ENCODE measurements at places on chromosomes 5 and 9.
A peak's percentile ranks its signal among the peaks of the same experiment; 100 is the strongest.

DNA sequence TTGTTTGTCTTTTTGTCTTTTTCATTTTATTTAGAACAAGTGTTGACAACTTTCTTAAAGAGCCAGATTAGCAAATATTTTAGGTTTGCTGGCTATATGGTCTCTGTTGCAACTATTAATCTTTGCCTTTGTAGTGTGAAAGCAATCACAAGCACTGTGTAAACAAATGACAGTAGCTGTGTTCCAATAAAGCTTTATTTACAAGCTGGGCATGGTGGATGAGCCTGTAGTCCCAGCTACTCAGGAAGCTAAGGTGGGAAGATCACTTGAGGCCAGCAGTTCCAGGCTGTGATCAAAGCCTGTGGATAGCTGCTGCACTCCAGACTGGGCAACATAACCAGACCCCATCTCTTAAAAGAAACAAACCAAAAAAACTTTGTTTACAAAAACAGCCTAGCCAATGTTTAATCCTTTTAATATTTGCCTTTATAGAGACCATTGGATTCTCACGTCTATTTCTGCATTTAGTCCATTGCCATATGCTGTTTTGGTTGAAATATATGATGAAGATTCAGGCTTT lies 2.5 kb downstream of the C5orf22 start:
- DNase-seq = no peak

DNA sequence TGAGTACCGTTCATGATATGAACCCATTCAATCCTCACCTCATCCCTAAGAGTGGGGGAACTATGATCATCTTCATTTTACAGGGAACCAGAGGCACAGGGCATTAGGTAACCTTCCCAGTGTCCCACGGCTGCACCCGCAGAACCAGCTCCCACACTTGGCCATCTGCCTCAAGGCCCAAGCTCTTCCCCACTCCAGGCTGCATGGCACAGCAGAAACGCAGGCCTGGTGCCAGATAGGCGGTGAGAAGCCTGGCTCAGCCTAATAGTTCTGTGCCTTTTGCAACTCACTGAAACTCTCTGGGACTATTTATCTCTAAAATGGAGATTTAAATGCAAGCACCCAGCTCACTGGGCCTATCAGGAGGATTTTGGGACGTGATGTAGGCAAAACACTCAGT lies 90.8 kb upstream of the ZNF618 start:
- no peak for DNase-seq

- no peak for DNase-seq
Observed at GRCh38 chr9:20508242-20508641, 114.1 kb downstream of the MLLT3 start.

DNA sequence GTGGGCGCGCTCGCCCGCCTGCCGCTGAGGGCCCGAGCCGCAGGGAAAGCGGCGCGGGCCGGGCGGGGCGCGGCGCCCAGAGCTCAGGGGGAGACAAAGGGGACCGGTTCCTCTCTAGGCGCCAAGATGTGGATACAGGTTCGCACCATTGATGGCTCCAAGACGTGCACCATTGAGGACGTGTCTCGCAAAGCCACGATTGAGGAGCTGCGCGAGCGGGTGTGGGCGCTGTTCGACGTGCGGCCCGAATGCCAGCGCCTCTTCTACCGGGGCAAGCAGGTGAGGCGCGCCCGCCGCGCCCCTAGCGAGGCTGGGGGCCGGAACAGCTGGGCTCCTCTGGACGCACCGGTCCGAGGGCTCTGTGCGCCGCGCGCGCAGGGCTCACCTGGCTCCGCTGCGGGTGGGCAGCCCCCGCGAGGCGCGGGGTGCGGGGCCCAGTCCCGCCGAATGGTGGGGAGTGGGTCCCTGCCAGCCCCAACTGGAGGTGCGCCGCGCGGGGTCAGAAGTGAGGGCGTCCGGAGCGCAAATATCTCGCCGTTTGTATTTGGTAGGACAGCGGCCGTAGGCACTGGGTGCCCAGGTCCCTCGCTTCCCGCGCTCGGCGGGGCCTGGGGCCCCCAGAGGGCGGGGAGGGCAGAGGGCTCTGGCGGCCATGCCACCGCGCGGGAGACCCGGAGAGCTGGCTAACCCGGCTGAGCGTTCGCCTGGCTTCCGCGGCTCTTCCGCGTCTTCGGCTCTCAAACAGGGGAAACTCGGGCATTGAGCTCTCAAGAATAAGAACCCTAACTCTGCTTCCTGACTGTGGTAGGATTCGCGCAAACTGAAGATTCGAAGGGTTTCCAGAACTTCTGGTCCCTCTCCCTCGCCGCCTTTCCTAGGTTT lies 607 bp downstream of the UHRF2 start:
- no peak for DNase-seq

GRCh38 chr9:108270051-108270450 lies 585.7 kb downstream of the ACTL7B start:
- DNase-seq = no peak

DNA sequence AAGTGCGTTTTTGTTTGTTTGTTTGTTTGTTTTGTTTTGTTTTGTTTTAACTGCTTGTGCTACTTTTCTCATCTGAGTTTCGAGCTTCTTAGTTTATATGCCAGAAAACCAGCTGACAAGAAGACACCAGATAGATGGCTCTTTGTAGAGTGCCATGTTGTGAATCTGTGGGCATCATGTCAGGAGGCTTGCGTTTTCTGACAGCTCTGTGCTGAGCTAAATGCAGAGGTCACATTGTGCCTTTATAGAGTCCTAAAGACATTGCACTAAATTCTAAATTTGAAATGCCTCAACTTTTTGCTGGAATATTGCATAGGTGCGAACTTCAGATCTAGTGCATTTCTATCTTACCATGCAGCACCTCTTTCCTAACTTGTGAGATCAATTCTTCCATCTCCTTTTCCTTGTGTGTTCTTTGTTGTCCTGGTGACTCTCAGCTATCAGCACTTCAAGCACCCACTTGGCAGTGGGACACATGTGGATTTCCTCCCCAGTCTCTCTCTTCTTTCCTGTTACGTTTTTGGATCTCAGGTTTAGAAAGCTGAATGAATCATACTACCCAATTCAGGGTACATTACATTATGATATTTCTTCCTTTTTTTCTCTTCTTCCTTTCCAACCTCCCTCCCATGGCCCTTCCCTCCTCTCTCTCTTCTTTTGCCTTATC lies 379.0 kb upstream of the RPS23 start:
- DNase-seq = no peak

DNA sequence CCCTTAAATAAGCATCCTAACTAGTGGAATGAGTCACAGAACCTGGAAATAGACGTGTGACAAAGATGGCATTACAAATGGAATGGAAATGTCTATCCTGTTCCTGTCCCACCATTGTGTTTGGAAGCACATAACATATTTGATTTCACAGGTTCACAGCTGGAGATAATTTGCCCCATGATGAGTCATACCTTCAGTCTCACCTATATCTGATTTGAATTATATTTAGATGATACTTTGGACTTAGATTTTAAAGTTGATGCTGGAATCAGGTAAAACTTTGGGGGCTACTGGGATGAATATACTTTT lies 92.5 kb downstream of the CEMIP2 start:
- DNase-seq = no peak

- no peak for DNase-seq
Observed at GRCh38 chr5:163502521-163502920, 2.9 kb upstream of the MAT2B start.

DNA sequence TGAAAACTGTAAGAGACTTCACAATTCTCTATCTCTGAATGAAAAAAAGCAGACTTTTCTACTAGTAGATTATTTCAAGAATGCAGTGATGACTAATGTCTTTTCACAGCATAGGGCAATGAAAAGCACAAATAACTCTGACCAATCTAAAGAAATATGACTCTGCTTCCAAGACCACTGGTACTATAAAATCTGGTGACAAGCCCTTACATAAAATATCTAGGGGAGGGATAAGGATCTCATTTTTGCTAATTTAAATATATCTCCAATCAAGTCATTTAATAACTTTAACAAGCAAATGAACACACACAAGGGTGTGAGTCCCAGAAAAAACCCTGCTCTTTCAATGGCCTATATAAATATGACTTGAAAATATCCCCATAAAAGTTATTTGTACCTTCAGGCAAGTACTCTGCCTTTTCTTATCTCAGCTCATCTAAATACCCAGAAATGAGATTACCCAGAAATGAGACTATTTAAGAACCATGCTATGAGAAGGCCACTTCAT lies 105.2 kb downstream of the GNAQ start:
- no peak for DNase-seq

GRCh38 chr9:122988141-122988540 lies 45.3 kb upstream of the GPR21 start:
- no peak for DNase-seq

GRCh38 chr9:28056466-28056865 lies 483.2 kb upstream of the C9orf72 start:
- DNase-seq = no peak

DNA sequence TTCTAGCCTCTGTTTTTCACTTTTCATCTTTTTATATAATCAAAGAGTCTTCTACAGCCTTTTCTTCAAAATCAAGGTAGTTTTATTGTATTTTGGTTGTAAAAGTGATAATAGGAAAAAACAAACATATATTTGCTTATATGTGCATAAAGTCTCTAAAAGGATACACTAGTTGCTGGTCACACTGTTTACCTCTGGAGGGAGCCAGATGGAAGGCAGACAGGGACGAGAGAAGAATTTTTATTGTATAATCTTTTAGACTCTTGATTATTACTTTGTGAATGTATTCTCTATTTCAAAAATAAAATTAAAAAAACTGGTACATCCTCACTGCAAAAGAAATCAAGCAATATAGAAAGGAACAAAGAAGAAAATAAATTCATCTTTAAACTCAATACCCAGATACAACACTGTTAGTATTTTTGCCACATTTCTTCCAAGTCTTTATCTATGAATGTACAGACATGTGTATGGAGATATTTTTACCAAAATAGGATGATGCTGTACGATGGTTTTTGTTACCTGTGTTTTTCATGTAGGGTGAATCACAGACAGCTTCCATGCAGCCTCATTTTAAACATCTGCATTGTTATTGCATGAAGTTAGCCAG lies 6.1 kb upstream of the RNF183 start:
- DNase-seq = peak; percentile 54

DNA sequence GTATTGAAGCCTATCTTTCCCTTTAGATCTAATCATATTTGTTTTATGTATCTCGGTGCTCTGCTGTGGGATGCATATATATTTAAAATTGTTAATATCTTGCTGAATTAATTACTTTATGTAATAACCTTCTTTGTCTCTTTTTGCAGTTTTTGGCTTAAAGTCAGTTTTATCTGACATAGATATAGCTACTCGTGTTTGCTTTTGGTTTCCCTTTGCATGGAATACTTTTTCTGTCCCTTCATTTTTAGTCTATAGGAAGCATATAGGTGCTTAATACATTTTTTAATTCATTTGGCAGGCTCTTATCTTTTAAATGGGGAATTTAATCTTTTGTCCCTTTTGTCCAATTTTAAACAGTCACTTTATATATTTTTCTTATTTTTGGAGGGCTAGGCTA lies 360.6 kb upstream of the PRR16 start:
- no peak for DNase-seq

DNA sequence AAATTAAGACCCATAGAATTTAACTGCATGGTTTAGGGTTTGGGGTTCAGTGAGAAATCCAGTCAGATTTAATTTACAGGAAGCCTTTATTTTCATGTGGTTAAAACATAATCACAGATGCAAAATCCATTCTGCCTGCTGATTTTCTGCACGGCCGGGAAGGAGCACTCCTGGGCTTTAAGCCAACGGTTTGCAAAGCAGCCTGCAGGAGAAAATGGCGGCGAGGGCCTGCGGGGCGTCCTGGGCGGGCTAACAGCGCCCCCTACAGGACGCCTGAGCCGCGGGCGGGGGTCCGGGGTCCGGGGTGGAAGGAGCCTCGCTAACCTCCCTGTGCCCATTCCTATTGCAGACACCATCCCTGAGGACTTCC lies 47.6 kb downstream of the THBS4 start:
- peak; percentile 75 for DNase-seq

- no peak for DNase-seq
Observed at GRCh38 chr5:97134634-97135033, 7.8 kb downstream of the LIX1 start.

GRCh38 chr9:118222375-118222774 lies 518.2 kb downstream of the TLR4 start:
- DNase-seq = peak; percentile 14

DNA sequence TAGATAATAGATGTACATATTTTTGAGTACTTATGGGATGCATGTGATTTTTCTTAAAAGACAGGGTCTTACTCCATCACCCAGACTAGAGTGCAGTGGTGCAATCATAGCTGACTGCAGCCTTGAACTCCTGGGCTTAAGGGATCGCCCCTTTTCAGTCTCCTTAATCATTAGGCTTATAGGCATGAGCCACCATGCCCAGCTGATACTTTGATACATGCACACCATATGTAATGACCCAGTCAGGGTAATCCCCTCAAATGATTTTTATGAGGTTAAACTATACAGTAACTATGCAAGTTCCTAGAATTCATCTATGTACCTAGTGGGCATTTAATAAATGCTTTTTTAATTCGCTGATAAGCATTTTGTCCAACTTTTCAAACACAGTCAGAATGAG lies 292.3 kb downstream of the DTWD2 start:
- no peak for DNase-seq

- DNase-seq = no peak
Observed at GRCh38 chr9:122212473-122213004, 16.2 kb downstream of the LHX6 start.

DNA sequence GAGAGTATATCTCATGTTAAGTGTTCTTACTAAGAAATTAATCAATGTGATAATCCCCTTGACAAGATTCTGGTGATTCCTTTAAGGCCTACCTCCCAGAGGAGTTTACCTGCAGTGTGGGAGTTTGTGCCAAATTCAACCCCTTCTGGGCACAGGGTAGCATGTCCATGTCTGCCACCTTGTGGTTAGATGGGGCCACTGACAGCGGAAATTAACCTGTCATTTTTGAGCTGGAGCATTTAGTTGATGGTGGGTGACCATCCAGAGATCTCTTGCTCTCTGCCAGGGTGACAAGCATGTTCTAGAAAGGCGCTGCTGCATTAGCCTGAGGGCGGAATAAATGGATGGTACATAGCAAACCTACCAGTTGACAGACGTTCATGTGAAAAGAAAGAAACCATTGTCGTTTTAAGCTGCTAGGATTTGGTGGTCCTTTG lies 132.2 kb downstream of the FBXO4 start:
- peak; percentile 13 for DNase-seq

DNA sequence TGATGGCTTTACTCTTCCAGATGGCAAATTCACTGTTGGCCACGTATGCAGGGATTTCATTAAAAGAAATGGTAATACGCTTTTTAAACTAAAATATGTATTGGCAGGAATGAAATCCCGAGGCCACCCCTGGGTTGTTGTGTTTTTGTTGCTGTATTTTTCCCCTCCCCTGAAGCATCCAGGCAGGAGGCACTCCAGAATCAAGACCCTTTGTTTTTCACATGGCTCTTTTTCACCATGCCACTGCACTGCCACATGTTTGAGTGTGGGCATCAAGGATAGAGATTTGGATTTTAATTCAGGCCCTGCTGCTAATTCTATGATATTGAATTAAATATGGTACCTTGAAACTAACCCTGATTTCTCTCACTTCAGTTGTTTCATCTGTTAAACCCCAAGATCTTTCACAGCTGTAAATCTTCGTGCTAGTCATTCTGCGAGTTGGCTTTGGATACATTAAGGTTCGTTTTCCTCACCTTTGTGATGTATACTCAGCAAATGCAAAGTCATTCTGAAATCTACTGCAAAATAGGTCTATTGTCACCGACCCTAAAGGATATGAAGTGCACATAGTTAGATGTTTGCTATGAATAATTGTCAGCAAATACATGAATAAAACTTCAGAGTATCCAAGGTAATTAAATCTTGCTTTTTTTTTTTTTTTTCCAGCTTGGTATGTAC lies 533.4 kb downstream of the PTPRD start:
- DNase-seq = no peak

GRCh38 chr5:30802961-30803705 lies 390.4 kb upstream of the CDH6 start:
- no peak for DNase-seq

- DNase-seq = no peak
Observed at GRCh38 chr5:27172693-27173092, 134.3 kb upstream of the CDH9 start.
